ENCODE measurements at places on chromosomes 7 and 10.
A peak's percentile ranks its signal among the peaks of the same experiment; 100 is the strongest.

- no peak for DNase-seq
Measured at GRCh38 chr10:21519941-21520436, 5.5 kb downstream of the SKIDA1 start.

DNA sequence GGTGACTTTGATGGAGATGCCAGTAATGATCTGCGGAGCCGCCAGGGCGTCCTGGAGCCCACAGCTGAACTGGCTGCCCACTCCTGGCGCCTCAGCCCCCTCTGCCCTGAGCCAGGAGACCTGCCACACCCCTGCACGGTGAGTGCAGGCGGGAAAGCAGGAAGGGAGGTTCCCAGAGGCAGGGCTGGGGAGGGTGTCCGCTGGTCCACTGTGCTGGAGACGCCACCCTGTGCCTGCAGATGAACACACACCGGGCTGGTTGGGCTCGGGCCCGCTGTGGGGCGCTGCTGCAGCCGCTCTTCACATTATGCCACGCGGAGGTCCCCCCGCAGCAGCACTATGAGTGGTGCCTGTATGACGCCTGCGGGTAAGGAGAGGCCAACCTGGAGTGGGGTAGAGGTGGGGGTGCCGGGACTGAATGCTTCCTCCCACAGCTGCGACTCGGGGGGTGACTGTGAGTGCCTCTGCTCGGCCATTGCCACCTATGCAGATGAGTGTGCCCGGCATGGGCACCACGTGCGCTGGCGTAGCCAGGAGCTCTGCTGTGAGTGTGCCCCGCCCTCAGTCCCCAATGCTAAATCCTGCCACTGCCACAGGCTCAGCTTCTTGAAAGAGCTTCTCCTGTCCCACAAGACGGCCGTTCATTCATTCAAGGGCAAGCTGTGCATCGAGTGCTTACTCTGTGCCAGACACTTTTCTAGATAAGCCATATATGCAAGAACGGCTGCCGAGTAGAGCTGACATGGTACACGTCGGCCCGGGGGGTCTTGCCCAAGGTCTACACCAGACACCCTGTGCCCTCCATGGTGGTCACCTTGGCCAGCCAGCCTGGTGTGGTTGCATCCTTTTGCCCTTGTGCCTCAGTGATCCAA is 14.3 kb upstream of the ZNF467 start:
- DNase-seq: no peak

DNA sequence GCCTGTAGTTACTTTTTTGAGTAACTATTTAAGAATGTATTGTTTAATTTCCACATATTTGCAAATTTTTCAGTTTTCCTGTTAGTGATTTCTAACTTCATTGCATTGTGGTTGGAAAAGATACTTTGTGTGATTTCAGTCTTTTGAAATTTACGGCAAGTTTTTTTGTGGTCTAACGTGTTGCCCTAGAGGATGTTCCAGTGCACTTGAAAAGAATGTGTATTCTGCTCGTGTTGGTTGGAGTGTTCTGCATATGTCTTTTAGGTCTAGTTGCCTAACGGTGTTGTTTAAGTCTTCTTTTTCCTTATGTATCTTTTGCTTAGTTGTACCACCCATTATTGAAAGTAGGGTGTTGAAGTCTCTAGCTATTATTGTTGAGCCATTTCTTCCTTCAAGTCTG is 59.7 kb downstream of the LCOR start:
- DNase-seq: no peak

DNA sequence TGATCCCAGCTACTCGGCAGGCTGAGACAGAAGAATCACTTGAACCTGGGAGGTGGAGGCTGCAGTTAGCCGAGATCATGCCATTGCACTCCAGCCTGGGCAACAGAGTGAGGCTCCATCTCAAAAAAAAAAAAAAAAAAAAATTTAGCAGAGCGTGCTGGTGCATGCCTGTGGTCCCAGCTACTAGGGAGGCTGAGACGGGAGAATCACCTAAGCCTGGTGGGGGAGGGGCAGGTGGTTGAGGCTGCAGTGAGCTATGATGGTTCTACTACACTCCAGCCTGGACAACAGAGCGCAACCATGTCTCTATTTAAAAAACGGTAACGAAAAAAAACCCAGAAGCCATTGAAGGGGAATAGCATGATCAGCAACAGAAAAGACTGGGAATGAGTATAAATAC is 89.9 kb downstream of the ARHGAP12 start:
- no peak for DNase-seq

GRCh38 chr7:5187605-5188004 is 2.4 kb upstream of the WIPI2 start:
- DNase-seq: no peak

DNA sequence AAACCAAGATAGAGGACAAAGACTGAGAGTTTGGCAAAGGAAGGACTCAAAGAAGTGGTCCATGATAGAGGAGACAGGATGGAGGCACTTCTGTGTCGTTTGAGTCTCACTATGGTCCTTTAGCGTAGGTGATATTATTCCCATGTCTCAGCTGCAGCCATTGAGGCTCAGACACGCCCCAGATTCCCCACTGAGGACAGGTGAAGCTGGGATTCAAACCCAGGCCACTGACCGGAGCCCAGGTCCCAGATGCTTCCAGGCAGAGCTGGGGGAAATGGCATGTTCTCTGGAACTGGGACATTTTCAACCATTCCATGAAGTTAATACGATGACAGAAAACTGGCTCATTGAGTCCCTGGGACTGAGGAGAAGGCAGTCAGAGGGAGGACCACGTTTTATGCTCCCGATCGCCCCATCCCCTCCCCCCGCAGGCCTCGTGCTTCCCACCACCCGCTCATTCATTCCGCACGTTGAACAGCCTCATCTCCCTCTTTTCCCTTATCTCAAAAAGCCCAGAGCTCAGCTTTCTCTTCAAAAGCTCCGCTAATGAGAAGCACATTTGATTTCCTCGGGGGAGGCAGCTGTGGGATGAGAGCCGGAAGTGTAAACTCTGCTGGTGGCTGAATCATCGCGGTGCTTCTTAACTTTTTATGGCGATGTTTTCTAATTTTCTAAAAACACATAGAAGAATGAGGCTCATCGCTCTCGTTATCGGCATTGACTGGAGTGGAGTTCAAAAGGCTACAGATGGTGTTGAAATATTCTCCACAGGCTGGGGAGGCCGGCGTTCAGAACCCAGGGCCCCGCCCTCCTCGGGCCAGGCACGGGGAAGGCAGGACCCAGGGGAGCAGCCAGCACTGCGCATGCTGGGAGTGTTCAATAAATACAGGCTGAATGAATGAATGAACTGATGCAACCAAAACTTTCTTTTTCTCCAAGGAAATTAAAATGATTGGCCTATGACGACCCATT is 64.0 kb downstream of the OAT start:
- peak; percentile 83 for DNase-seq

DNA sequence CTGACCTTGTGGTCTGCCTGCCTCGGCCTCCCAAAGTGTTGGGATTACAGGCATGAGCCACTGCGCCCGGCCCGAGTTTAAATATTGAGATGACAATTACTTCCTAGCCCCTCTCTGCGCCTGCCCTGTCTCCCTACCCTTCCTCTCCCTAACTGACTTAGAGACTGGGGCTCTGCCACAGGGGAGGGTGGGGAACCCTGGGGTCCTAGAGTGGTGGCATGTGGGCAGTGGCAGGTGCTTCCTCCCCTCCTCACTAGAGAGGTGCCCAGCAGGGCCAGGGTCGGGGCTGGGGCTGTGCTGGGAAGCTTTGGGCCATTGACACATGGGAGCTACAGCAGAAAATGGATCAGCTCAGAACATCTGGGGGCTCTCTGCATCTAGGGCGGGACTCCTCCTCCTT is 7.0 kb upstream of the ACHE start:
- no peak for DNase-seq

GRCh38 chr10:23824822-23825221 is 384.1 kb upstream of the KIAA1217 start:
- DNase-seq: no peak

GRCh38 chr7:22723181-22723601 is 3.8 kb upstream of the IL6 start:
- no peak for DNase-seq

DNA sequence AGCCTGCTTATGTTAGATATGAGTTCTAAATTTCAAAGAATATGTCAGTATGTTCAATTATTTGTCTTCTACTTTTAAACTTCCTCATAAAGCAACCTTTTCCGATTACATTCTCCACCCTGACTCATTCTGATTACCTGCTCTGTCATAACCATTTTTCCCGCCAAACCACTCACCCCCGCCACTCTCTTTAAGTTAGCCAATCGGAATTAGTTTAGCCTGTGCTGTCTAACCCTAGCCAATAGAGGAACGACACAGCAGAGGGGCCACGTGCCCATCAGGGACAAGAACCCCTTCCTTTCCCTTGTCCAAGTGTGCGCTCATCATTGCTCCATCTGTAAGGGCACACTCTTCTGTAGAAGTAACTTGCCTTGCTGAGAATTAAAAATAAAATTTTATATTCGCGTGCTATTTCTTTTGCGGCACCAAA is 91.4 kb downstream of the CCDC71L start:
- no peak for DNase-seq

GRCh38 chr7:50853311-50853710 is 70.6 kb upstream of the GRB10 start:
- DNase-seq: no peak

- no peak for DNase-seq
Measured at GRCh38 chr10:84654671-84655070, 326.3 kb downstream of the CCSER2 start.

GRCh38 chr10:3259499-3259898 is 86.9 kb upstream of the PITRM1 start:
- DNase-seq: no peak

DNA sequence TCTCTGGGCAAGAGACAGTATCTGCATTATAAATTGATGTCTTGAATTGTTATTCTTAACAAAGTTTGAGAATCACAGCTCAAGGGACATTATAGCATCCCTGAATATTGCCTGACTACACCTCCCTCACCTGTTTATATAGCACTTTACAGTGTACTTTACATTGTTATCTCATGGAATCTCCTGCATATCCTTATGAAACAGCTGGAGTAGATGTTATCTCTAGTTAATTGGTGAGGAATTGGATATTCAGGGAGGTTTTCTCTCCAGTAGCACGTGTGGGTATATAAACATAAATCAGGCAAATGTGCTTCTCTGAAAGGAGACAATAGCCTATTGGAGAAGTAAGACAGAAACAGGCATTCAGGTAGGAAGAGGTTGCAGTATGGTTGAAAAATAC is 117.2 kb downstream of the SRI start:
- no peak for DNase-seq

DNA sequence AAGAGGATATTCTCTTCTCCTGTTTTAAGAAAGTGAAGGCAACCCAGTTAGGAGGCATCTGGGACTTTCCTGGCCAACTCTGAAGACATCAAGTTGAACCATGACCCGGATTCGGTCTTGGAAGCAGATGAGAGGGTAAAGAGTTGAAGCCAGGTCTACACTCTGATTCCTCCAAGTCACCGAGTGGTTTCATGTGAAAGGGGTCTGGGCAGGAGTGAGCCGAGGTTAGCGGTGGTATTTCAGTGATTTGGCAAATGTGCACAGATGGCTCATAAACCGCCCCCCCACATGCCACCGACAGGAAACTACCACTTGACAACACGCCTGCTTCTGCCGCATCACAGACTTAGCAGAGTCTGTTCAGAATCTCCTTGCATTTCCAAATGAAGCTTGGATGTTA is 11.4 kb upstream of the REPIN1 start:
- no peak for DNase-seq

- no peak for DNase-seq
Measured at GRCh38 chr7:144641389-144642044, 194.3 kb downstream of the TPK1 start.

DNA sequence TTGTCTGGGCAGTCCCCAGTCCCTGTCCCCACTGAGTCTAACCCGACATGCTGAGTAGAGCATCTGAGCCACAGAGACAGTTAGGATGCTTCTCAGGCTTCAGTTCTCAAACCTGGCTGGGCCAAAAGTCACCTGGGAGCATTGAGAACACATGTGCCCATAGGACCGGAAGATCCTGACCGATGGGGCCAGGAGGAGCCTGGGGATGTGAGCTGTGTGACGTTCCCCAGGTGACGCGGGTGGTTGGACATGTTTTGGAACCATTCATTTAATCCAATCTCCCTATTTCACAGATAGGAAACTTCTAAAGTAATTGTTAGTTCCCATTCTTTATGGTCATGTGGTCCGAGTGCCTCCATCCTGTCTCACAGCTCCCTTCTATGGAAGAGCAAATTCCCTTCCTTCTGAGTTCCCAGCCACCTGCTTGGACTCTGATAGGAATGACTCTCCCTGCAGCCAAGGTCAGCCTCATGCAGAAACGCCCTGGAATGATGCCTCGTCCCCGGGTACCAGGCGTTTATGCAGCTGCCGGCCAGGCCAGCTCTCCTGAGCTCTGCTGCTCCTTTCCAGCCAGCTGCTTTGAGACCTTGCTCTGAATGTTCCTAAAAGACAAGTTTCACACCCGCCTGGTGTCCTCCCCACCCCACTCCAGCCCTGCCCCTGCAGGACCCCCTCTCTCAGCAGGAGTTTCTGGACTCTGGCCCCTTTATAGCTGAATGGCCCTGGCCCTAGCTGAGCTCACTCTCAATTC is 166.5 kb upstream of the RHEB start:
- no peak for DNase-seq

- DNase-seq: no peak
Measured at GRCh38 chr10:7159928-7160327, 250.9 kb downstream of the SFMBT2 start.

DNA sequence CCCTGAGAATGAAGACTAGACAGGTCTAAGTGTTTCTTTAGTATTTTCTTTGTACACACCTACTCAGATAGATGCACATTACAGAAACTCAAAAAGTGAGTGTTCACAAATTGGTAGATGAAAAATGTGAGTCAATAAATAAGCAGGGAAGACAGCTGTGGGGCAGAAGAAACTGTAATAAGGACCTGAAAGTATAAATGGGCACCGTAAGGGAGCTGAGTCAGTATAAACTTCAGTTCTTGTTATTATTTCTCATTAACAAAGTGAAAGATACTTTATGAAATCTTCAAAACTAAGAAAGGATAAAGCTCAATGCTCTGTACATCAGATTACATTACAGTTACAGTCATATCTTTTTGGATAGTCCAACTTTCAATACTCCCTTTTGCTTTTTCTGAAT is 2.5 kb downstream of the MTPN start:
- no peak for DNase-seq

GRCh38 chr10:85927952-85928665 is 438.5 kb downstream of the GRID1 start:
- no peak for DNase-seq

- DNase-seq: no peak
Measured at GRCh38 chr7:107359520-107360316, 110.1 kb upstream of the GPR22 start.

- DNase-seq: no peak
Measured at GRCh38 chr7:69032848-69033247, 565.4 kb upstream of the AUTS2 start.

Data from HFF-Myc (cell line).